ENCODE measurements at places on chromosomes 5 and 9.
A peak's percentile ranks its signal among the peaks of the same experiment; 100 is the strongest.

GRCh38 chr5:165783024-165783423 lies 2277.6 kb downstream of the MAT2B start:
- DNase-seq = no peak

- DNase-seq = no peak
Measured at GRCh38 chr9:121376214-121376830, 6.3 kb upstream of the STOM start.

DNA sequence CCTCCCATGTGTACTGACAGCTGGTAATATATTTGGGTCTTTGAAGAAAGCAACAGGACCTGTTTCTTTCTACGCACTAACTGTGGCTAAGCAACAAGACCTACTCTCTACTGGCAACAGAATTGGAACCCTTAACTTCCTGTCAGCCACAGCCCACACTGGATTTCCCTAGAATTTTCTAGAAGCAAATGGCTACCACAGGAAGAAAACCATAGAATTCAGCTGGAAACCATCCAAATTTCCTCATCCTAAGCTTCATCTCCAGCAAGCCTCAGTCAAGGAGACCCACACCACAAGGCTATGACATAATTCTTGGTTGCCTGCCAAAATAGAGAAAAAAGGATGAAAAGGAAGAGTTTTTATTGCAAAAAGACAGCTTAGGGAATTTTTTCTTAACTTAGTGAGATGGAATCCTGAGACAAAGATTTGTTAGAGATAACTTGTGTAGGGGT lies 171.8 kb upstream of the TNC start:
- no peak for DNase-seq

DNA sequence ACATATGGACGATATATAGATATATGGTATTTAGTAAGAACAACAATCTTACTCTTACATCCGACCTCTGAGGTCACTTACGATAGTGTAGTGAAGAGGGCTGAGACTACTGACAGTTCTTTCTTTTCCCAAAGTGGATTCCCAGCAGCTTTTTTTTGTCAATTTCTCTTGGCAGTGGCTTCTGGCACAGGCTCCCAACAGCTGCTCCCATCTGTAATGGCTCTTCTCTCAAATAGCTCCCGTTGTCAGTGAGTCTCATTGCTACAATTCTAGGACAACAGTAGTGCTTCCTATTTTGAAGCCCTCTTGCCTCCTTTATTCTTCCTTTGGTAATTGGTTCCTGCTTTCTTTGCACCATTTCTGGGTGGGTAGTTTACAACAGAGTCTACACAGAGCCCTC lies 68.4 kb downstream of the SLC25A46 start:
- DNase-seq = peak; percentile 70

GRCh38 chr5:54302267-54302687 lies 8.1 kb downstream of the ARL15 start:
- DNase-seq = no peak

GRCh38 chr5:177426566-177427210 lies at the start of gene GRK6:
Gene GRK6, plus strand, starts transcription at chr5:177426676. Its CDS starts 170 bp downstream, at chr5:177426846.
- DNase-seq = peak; percentile 82

DNA sequence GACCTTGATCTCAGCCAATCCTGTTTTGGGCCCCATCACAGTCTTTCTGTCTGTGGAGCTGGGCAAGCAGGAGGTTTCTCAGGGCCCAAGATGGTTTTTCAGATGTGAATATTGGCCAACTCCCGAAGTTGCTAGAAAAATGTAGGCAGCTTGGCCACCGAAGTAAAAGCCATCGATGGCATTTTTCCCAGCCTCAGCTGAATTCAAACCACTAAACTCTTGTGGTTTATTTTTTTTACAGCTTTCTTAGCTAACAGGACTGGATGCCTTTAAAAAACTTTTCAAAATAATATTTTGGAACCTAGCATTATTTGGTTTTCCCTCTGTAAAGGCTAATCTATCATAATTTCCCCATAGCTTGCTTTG lies 102.5 kb upstream of the ERCC6L2 start:
- DNase-seq = no peak

GRCh38 chr5:83589786-83590185 lies 118.2 kb downstream of the VCAN start:
- no peak for DNase-seq

DNA sequence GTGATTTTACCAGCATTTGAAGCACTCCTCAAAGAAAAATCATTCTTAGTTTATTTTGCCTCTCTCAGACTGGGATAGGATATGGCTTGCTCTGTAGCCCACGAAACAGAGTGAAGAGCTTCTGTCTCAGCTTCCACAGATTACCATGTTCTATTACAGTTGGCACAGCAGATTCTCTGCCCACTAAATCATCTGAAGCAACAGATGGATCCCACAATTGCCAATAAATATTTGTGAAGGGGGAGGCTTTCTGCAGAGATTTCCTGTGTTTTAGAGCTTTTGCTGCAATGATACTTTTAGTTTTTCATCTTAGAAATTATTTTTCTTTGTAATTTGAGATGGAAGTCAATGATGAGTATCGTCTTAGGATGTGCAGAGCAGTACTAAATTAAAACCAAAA lies 12.3 kb upstream of the MAP3K1 start:
- DNase-seq = no peak

- no peak for DNase-seq
Measured at GRCh38 chr5:82813861-82814260, 263.3 kb downstream of the TMEM167A start.

DNA sequence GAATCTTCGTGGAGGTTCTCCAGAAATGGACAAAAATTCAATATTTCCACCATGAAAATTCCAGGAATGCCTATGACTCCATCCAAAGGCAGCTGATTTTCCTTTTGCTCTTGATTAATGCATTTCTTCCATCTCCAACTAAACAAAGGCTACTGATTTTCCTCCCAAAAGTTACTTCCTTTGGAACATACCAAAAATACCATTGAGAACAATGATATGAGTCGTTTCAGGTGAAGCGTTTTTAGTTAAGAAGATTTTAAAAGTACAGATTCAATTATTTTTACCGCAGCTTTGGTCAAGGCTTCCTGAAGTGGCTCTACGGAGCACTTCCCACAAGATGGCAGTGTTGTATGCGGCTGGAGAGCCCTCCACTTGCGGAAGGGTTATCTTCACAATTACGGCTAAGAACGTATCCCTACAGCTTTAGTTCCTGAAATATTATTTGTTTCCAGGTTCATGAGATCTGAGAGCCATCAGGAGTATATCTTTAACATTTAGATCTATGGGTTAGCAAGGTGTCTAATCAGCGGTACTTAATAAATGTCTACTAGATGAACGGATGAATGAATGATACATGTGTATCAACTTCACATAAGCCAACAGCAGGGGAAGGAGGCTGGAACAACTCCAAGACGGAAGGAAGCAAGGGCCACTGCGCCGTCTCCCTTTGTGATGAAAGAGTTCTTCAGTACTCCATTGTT lies 35.9 kb upstream of the ARSB start:
- peak; percentile 73 for DNase-seq

DNA sequence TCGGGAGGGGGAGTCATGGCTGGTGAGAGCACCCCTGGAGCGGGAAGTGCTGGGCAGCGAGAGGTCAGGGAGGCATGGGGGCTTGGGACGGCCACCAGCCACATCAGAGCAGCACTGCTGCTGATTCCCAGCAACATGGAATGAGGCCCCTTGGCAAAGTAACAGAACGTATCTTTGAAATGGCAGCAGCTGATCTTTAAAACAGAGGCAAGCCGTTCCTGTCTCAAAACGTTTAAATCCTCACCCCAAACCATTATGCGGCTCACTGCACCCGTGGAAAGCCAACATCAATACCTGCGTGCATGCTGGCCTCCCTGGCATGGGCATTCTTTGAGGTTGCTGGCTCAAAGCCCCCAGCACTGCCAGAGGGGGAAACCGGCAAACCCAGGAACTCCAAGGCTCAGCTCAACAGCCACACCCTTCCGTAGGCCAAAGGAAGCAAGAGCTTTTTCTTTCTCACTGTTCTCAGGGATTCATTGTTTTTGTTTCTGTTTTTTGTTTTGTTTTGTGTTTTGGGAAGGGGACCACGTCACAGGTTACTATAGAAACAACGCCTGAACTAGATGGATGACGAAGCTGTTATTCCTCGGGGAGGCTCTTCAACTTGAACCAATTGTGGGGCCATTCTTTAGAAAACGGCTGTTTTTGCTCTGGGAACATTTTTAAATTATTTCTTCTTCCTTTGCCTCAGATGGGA lies 28.1 kb upstream of the OBP2B start:
- peak; percentile 78 for DNase-seq

- DNase-seq = peak; percentile 44
Measured at GRCh38 chr5:170614065-170614490, 110.3 kb downstream of the KCNIP1 start.

- DNase-seq = no peak
Measured at GRCh38 chr9:14221558-14221957, 92.4 kb downstream of the NFIB start.

DNA sequence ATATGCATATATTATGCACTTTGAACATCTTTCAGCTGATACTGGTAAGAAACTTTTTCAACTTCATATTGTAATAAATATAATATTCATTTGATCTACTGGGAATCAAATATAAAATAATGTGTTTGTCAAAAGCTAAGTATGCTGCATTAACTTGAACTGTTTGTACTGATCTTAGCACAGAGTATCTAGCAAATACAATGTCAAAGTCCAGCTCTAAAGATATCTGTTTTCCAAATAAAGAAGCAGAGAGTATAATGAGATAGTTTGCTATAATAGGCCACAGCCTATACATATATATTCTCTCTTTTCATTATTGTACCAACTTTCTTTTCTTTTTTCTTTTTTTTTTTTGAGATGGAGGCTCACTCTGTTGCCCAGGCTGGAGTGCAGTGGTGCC lies 417.0 kb downstream of the TMEM161B start:
- DNase-seq = no peak

DNA sequence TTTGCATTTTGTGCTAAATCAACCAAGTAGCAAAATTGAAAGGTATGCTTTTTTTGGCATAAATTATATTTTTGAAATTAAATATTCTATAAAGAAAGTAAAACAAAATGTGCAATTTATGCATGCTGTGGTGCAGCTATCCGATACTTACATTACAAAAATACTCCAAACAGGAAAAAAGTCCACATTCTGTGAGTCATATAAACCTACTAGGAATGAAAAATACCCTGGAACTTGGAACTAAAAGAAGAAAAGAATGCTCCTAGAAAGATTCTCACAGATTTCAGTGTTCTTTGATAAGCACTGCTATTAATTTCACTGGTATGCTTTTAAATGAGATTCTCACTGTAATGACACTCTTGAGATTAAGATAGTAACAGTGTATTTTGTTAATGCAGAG lies 92.6 kb downstream of the OSMR start:
- no peak for DNase-seq

DNA sequence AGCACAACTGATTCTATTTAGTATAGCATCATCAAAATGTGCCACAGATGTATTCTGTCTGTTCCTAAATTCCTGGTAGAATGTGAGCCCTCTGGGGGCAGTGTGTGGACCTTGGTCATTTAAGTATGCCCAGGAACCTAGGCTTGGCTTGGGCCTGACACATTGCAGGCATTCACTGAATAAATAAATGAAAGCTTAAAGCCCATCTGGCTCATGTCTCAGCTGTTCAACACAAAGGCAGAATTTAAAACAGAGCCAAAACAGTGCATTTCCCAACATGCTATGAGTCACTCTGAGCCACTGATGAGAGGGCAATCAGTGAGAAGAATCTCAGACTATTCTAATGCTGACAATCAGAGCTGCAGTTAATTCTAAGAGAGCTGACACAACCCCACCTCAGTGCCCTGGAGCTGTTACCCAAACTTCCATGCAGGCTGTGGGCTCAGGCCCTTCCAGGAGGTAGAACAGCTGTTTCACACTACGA lies 8.1 kb downstream of the FAM193B start:
- no peak for DNase-seq

DNA sequence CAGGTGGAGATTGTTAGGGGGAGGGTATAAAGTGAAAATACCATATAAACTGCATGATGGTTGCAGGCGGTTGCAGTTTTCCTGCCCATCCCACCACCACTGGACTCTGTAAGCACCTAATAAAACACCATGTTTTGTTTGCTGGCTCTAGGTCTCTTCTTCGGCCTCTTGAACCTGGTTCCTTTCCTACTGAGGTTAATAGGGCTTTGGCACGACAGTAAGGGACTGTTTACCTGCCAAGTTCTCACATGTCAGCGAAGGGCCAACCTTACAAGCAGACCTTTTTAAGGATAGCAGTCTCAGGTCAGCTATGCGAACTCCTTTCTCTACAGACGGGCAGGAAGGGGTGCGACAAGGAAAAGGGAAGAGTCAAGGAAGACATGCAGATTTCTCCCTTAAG lies 3.4 kb upstream of the RFESD start:
- no peak for DNase-seq

DNA sequence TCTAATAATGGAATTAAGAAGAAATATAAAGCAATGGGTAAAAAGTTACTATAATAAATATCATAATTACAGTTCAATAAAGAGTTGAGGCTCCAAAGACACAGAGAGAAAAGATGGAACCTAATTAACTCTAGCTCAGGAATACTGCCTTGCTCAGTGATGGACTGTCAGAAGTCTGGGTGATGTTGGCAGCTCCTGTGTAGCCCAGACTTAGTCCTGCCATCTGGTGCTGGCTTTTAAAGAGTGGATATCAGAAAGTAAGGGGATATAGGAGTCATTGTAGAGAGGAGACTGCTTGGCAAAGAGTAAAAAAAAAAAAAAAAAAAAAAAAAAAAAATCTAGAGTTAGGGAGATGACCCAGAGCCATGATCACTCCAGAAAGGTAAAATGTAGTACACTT lies 551.9 kb upstream of the DMAC1 start:
- DNase-seq = no peak

- DNase-seq = no peak
Measured at GRCh38 chr5:10391130-10391529, 37.6 kb downstream of the MARCHF6 start.

DNA sequence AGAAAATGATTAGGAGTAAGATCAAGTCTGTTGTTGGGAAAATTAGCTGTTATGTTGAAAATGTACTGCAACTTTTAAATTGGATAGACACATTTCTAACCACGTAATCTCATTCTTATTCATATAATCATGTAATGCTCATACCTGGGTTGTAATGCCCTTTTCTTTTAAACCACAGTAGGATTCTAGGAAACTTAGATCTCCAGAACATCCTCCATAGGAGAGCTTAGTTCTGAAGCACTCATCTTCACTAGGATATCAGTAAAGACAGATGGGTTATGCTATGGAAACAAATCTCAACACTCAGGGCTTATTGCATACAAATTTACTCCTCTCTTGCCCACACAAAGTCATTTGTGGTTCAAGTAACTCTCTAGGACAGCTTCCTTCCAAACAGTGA lies 34.8 kb upstream of the ANXA1 start:
- DNase-seq = no peak
